ENCODE measurements at places on chromosomes 13 and 19. TPM values are rescaled to one million over a fixed set of nuclear protein-coding genes. Genes with fewer than 3 reads are reported as not detected.
A peak's percentile ranks its signal among the peaks of the same experiment; 100 is the strongest.

ZNF575 gene
- 2.1 TPM for total RNA-seq

ZNF667 gene
- total RNA-seq = 12.5 TPM

ZNF14 gene
- 15.3 TPM for total RNA-seq

HS6ST3 gene
- total RNA-seq = 4.4 TPM

TNNI3 gene
- not detected for total RNA-seq

RUBCNL gene
- total RNA-seq = 4.2 TPM

FBN3 gene
- not detected for total RNA-seq

DNA sequence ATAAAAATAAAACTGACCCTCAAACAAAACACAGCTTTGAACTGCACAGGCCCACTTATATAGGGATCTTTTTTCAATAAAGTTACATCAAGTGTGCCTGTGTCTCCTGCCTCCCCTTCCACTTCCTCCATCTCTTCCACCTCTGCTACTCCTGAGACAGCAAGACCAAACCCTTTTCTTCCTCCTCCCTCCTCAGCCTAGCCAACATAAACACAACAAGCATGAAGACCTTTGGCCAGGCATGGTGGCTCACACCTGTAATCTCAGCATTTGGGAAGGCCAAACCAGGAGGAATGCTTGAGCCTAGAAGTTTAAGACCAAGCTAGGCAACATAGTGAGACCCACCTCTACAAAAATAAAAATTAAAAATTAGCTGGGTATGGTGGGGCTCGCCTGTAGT lies 72.6 kb downstream of the ELF1 start:
- no peak for DNase-seq

GRCh38 chr19:58284199-58284598 lies 5.4 kb downstream of the ZNF8 start:
- DNase-seq = no peak

DNA sequence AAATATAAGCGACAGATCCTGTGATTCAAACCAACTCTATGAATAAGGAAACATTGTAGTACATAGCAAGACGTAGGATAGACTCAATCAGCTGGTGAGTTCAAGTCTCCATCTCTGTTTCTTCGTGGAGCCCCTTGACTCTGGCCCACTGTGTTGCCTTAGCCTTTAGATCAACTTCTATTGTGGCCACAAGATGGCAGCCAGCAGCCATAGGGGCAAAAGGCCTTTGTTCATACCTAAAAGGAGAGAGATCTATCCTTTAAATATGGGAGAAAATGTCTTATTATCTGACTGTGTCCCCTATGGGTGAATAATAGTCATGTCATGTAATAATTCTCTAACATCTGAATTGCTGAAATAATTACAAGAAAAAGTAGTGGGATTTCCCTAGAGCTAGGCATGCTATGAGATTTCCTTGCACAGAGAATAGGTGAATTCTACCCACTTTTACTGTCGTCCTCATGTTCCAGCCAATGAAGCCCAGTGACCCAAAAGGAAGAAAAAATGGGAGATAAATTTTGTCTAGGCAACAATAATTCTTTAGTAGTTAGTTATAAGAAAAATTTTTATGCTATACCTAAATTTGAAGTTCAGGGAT lies 129.4 kb downstream of the PCDH20 start:
- DNase-seq = no peak

GRCh38 chr19:41627966-41628675 lies 1.2 kb upstream of the CEACAM4 start:
- no peak for DNase-seq

- DNase-seq = no peak
These were observed 10.0 kb downstream of the ATP7B start for GRCh38 chr13:52001120-52001731.

DNA sequence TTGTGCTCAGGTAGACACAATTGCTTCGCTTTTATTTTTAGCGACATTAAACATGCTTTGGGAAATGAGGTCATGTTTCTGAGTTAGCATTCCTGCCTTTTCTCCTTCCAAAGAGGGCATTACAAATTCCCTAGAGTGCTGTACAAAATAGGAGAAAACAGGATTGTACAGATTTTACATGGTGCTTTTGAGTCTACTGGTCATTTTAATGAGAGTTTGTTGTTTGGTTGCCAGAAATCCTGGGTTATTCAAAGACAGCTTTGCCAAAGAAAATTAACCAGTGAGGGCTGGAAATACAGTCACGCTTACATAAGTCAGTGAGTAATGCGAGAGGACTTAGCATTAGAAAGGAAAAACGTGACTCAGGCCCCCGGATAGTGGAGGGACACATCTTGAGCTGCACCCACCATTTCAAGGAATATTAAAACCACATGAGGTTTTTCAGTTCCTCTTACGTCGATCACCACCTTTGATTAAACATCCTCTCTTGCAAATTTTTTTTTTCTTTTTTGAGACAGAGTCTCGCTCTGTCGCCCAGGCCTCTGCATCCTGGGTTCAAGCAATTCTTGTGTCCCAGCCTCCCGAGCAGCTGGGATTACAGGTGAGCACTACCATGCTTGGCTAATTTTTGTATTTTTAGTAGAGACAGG lies 55.4 kb downstream of the SACS start:
- DNase-seq = peak; percentile 53

DNA sequence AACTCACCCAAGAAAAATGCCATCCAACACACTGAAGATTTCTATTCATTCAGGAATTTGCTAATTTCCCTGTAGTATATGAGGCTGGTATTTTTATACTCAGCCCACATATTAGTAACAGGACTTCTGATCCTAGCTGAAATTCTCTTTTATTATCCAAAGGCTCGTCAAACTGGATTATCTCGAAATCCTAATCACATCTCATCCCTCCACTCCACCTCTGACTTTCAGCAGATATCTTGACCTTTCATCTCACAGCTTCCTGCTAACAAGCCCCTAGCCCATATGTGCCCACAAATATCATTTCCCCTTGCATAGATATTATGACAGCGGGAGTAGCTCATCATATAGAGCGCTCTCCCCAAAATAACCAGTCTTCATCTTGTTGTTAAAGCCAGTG lies 279.7 kb downstream of the FGF14 start:
- no peak for DNase-seq

DNA sequence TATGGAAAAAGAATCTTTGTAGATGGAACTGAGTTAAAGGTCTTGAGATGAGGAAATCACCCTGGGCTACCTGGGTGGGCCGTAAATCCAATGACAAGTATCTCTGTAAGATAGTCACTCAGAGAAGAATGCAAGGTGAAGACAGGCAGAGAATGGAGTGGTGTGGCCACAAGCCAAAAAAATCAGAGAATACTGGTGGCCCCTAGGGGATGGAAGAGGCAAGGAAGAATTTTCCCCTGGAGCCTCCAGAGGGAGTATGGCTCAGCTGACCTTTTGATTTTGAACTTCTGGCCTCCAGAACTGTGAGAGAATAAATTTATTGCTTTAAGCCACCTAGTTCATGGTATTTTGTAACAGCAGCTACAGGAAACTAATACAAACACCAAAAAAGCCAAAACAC lies 32.7 kb upstream of the CSNK1A1L start:
- DNase-seq = no peak

DNA sequence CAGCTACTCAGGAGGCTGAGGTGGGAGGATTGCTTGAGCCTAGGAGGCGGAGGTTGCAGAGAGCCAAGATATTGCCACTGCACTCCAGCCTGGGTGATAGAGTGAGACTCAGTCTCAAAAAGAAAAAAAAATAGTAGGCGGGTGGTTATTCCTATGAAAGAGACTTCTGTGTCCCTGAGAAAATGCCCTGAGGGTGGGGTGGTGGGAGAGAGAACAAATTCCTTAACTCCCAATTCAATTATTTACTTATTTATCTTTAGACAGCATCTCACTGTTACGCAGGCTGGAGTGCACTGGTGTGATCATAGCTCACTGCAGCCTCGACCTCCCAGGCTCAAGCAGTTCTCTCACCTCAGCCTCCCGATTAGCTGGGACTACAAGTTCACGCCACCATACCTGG lies 10.3 kb upstream of the EEF2 start:
- no peak for DNase-seq

- DNase-seq = no peak
These were observed 14.9 kb upstream of the KLK4 start for GRCh38 chr19:50926144-50926543.

GRCh38 chr19:17340871-17341357 lies 3.6 kb downstream of the GTPBP3 start:
- DNase-seq = no peak

- DNase-seq = no peak
These were observed 1138.2 kb downstream of the UQCRFS1 start for GRCh38 chr19:28074773-28075172.

DNA sequence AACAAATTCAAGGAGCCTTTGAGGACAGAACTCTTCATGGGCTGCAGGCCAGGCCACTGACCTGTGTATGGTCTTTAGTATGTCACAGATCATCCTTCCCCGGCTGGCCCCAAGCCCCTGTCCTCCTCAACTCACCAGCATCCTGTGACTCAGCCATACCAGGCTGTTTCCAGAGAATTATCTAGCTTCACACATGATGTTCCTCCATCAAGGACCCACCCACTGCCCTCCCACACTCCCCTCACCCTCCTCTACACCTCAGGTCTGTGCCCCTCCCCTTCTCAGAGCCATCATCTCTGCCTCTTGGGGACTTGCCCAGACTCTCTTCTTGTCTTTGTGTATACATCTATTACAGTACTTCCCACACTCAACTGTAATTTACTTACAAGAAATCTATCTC lies 14.7 kb downstream of the DCT start:
- no peak for DNase-seq

- no peak for DNase-seq
These were observed 7.1 kb upstream of the S1PR2 start for GRCh38 chr19:10238172-10238783.

- DNase-seq = no peak
These were observed 420.5 kb downstream of the FGF9 start for GRCh38 chr13:22091222-22091970.

All from ureter (tissue), 1 donor.